Stimulated activated CD8-positive, alpha-beta memory T cell treated with anti-CD3 and anti-CD28 coated beads, Interleukin-7, amount 100 ng/mL, for 24 hours (primary cell): ENCODE measurements at places on chromosomes 3 and 15.

DNA sequence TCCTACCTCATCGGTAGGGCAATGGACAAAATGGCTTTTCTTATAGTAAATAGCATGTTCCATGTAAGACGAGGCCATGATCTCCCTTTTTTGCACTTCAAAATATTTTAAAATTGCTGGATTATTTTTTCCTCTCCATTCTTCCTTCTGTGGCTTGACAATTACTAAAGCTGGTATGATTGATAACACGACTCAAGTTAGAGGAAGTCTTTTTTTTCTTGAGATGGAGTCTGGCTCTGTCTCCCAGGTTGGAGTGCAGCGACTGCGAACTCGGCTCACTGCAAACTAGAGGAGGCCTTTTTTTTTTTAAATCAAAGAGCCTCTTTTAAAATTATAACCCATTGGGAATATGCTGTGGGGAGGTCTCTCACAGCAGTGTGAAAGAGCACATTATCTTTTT lies 124.5 kb upstream of the TBL1XR1 start:
- no peak for DNase-seq

GRCh38 chr3:107850681-107851080 lies 240.2 kb downstream of the CD47 start:
- no peak for DNase-seq

DNA sequence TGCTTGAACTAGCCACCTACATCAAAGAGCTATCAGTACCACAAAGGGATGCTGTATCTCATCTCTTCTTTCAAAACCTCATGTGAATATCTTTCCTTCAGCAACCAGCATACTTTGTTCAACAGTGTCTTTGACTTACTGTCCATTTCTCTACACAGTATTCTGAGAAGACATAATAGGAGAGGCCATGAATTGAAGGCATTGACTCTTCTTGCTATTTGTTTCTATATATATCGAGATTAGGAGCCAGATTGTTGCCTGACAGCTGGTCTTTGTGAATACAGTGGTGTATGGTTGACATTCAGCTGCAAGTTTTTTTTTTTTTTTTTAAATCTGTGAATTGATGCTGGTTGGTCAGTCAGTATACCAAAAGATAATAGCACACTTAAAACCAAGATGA lies 12.1 kb upstream of the CSRNP1 start:
- no peak for DNase-seq

- no peak for DNase-seq
These were observed 3.6 kb upstream of the XIRP1 start for GRCh38 chr3:39196034-39196433.

GRCh38 chr3:39415983-39416382 lies 9.5 kb downstream of the RPSA start:
- no peak for DNase-seq

GRCh38 chr15:23483821-23484299 lies 36.8 kb upstream of the GOLGA6L2 start:
- no peak for DNase-seq

GRCh38 chr3:38169027-38169317 lies 3.6 kb downstream of the OXSR1 start:
- no peak for DNase-seq

- no peak for DNase-seq
These were observed 841.2 kb downstream of the TUSC7 start for GRCh38 chr3:117550766-117551165.

GRCh38 chr3:148146947-148147826 lies 550.5 kb upstream of the AGTR1 start:
- no peak for DNase-seq
